ENCODE measurements at places on chromosomes 11 and 22.

DNA sequence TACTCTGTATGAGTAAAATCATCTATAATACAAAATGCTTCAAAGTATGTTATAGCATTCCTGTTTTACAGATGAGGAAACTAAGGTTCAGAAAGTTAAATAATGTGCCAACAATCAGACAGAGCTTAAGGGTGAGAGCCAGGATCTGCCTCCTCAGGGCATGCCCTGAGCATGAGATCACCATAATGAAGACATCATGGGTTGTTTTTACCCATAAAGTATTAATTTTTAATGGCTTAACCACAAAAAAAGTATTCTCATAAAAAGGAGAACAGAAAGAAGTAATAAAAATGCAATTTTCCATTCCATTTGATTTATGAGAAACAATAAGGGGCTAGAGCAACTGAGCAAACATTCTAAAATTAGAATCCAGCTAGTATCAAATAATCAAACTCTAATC lies 534.3 kb upstream of the ARHGAP42 start:
- no peak for DNase-seq

DNA sequence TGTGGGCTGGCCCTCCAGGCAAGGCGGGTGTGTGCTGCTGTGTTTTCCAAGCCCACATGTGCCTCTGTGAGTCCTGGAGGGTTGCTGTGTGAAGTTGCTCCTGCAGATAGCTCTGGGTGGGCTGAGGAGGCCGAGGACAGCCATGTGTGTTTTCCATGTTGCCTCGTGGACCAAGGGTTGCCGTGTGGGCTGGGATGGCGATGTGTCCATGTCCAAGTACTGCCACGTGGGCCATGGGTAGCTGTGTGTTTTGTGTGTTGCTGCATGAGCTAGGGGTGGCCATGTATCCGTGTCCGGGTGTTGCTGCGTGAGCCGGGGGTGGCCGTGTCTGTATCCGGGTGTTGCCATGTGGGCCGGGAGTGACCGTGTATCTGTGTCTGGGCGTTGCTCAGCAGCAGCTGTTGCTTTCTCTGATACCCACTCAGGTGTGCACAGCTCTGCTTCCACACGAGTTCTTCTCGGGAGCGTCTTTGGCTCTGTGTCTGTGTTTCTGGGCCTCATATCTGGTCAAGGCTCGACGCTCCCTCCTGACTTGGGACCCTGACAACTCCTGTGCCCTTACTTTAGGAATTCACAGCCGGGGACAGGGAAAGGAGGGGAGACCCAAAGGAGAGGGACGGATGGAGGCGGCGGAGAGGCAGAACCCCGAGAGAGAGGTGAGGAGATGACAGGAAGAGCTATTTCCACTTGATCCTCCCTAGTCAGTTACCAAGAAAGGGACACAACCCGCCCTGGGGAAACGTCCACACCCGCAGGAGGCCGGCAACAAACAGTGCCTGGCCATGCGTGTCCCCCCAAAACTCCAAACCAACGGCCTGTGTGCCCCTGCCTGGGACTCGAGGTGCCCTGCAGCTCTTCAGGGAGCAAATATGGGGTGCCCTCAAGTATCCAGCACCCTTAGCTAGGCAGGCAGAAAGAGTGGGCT lies 83.1 kb downstream of the PHF21B start:
- DNase-seq: no peak

- DNase-seq: no peak
Measured at GRCh38 chr11:57775491-57775890, 13.9 kb downstream of the CTNND1 start.

- no peak for DNase-seq
Measured at GRCh38 chr11:36257351-36257750, 31.9 kb downstream of the COMMD9 start.

GRCh38 chr11:88619656-88620385 lies 282.3 kb upstream of the CTSC start:
- no peak for DNase-seq

DNA sequence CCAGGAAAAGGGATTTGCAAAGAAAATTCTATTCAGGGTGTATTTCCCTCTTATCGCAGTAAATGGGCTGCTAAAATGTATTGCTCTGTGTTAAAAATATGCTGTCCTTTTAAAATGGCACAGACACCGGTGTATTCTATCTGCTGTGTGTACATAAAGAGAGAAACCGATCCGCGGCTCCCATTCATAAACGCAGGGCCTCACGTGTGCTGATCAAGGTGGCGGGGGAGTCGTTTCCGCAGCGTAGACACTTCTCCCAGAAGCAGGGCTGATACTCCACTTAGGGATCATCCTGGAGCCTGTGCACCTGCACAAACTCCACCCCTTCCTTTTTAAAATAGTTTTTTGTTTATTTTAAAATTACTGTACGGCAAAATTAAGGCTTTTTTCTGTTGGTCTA lies 26.1 kb upstream of the IGSF9B start:
- no peak for DNase-seq

DNA sequence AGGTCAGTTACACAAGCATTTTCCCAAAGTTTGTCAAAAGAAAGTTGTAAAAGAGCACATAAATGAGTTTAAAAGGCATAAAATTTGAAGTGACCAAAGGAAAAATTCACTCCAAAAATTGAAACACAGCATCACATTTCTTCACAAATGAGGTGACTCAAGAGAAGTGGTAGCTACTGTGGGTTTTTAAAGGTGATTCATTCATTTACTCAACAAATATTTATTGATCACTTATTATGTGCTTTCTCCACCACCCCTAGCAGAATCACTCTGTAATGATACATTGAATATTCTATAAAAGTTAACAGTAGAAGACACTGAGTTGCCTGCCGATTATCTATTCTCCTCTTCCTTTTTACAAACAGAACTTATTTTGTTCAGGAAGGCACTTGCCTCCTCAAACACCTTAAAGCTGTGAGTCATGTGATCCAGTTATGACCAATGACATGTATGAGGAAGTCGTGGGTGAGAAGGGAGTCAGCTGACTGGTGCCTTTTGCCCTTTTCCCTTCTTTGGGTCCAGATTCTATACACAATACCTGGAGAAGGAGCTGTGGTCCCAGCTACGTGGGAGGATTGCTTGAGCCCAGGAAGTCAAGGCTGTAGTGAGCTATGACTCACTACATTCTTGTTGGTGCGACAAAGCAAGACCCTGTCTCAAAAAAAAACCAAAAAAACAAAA lies 67.7 kb upstream of the CLNS1A start:
- no peak for DNase-seq

- no peak for DNase-seq
Measured at GRCh38 chr22:23237201-23237798, 57.0 kb downstream of the BCR start.

DNA sequence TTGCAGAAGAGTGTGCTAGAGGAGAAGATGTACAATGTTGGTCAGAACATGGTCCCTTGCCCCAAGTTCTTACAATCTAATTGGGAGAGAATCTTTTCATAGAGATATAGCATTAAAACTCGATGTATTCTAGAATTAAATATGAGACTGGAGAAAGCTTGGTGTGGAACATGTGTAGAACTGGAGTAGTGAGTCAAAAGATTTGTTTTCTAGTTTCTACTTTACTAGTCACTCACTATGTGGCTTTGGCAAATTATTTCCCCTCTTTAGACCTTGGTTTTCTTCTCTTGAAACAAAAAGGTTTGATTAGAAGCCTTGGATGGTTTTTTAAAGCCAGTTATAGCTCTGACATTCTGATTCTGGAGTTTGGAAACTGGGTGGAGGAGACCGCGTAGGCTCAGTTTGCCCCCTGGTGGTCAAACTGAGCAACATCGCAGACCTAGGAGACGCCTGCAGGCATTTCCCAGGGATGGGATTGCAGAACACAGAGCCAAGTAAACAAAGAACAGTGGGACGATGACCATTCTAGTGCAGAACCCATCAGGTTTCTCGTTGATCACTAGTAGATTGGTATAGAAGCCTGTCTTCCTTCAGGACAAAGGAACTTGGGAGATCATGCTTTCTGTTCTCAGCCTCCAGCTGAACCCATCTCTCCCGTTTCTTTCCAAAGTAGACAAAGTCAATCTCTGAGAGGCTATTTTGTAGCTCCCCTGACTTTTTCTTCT lies 8.5 kb upstream of the CHRDL2 start:
- DNase-seq: no peak

DNA sequence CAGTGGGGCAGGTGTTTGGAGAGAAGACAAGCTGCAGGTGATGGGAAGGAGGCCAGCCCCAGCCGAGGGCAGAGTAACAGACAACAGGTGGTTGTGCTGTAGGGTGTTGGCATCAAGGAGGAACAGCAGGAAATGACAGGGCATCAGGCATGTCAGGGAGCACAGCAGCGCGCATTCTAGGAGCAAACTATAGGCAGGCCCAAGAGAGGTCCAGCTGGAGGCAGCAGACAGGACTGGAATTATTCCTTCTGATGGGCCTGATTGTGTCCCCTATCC lies 13.6 kb downstream of the ADM start:
- no peak for DNase-seq
